ENCODE measurements at places on chromosomes 3 and 15.
A peak's percentile ranks its signal among the peaks of the same experiment; 100 is the strongest.

GRCh38 chr3:183324083-183324482, 71.0 kb downstream of the B3GNT5 start:
- no peak for DNase-seq

DNA sequence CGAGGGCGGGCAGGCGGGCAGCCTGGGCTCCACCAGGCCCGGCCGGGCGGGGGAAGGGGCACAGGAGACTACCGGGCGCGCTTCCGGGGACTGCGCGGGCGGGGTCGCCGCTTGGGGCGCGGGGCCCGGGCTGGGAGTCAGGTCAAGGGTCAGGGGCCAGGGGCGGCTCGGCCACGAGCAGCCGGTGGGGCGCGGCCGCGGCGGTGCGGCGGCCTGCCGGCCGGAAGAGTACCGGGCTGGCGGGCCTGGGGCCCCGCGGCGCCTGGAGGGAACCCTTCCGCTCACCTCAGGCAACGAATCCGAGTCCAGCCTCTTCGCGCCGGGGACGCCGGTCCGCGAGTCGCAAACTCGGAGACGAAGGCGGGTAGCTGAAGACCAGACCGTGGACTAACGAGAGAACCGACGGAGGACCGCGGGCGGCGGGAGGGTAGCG, 225 bp downstream of the RHOA start:
- DNase-seq: no peak

DNA sequence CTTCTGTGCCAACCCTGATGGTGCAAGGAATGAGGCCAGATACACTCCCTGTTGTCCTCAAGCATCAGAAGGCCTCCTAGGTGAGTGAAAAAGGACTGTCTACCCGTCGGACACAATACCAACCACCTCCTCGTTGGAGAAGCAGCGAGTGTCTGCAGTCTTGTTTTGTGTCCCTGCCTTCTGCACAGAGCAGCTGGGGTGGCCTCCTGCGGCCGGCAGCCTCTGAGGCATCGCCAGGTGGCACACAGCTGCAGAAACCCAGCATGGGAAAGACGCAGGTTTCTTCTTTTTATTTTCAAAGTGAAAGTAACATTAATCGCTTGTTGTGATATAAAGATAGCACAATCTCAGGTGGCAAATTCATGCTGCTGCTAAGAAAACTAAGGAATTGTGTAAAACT, 509.9 kb downstream of the OCA2 start:
- no peak for DNase-seq

GRCh38 chr3:155664925-155665695, 79.8 kb downstream of the PLCH1 start:
- peak; percentile 69 for DNase-seq

- no peak for DNase-seq
Measured at GRCh38 chr3:46239952-46240351, 2.3 kb upstream of the CCR3 start.

GRCh38 chr3:183061391-183062172, 37.7 kb downstream of the MCCC1 start:
- peak; percentile 66 for DNase-seq

DNA sequence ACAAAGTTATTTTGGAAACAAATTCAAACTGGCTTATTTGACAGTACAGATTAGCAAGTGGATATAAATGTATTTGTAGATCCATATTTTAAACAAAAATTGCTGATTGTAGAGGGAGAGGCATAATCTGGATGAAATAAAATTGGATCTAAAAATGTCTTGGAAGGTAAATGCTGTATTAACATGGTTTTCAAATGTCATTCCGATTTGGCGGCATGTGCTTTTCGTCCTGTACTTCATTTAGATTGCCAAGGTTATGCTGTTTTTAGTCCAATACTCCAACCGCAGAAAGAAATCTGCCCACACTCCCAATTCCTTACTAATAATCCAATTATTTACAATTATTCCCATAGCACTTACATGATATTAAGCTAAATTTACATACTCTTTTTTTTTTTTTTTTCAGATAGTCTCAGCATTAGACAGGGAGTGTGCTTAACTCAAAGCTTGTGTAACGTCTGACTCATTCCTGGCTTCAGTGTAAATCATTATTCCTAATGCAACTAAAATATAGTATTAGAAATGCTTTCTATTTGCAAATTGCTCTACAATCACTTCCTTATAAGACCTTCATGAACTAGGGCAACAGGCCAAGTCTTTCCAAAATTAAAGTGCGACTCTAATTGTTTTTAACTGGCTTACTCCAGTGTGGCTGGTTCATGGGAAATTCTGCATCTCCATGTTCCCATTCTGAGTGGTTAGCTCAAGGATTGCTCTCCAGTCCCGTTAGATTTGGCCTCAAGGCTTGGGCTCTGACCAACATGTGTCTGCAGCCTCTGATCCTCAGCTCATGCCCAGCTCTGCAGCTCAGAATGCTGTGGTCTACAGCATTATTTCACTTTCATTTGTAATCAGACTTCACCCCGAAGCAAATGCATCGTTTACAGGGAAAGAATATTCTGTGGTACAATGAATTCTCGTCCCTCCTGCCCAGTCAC, 103.9 kb downstream of the FBN1 start:
- peak; percentile 88 for DNase-seq

GRCh38 chr15:90291679-90292356, 26.3 kb downstream of the NGRN start:
- no peak for DNase-seq

DNA sequence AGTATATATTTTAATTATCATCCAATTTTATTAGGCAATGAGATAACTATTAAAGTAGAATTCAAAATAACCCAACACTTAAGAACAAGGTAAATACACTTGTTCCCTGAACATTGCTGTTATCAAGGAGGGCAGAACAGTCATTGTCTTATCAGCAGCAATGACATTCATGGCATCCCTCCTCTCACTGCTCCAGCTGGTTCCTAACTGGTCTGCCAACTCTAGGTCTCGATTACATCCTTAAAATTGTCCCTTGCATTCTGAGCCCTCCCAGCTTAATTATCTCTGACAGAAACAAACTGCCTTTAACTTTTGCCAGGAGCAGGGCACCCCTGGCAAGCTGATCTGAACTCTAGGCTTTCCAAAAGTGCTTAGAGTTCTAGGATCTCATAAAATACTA, 14.0 kb upstream of the DYNC1LI1 start:
- no peak for DNase-seq

GRCh38 chr15:55694652-55695150, 48.3 kb downstream of the PRTG start:
- DNase-seq: peak; percentile 83

DNA sequence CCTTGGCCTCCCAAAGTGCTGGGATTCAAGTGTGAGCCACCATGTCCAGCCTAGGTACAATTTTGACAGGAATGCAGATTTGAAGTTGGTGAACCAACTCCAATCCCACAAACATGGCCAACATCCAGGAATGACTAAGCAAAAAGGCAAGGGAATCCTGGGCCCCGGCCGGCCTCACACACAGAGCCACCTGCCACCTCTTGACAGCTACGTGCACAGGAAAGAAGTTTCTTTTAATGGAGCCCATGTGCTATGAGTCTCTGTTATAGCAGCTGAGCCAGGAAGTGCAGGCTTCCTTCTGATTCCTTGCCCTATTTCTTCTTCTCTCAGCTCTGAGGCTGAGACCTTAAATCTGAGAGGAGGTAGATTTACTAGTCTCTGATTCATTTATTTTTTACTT, 8.8 kb downstream of the TMEM40 start:
- peak; percentile 86 for DNase-seq

All from IMR-90 (cell line).